ENCODE measurements at places on chromosomes 4 and X.

DNA sequence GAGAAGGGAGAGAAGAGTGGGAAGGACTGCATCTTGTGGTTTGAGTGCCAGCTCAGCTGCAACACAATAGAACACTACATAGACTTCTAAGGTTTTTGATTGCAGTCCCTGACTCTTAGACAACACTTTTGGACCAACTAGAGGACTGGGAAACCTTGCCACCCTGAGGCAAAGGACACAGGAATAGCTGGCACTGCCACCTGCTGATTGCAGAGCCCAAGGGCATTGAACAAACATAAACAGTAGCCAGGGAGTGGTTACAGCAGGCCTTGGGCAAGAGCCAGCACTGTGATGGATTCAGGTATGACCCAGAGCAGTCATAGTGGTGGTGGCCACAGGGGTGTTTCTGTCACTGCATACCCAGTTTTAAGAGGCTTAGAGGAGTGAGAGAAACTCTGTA lies 72.5 kb upstream of the CXorf51A start:
- no peak for DNase-seq

GRCh38 chr4:110152386-110152785 lies 46.0 kb downstream of the ELOVL6 start:
- DNase-seq = no peak

DNA sequence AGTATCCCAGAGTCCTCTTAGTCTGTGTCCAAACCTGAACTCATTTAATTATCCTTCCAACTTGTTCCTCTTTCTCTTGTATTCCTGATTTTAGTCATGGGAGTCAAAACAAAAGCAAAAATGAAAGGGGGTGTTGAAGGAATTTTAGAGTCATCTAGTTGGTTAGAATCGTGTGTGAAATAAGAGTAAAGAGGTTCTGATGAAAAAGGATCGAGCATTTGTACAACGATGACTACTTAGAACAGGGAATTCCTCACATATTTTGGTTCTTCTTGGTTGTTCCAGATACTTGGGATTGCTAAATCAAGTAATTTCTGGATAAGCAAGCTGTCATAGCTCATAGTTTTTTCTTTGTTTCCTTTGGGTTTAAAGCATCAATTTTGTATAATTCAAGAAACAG lies 194.4 kb downstream of the BCOR start:
- no peak for DNase-seq

- DNase-seq = no peak
These were observed 5.9 kb downstream of the H2BW2 start for GRCh38 chrX:104045642-104046041.

DNA sequence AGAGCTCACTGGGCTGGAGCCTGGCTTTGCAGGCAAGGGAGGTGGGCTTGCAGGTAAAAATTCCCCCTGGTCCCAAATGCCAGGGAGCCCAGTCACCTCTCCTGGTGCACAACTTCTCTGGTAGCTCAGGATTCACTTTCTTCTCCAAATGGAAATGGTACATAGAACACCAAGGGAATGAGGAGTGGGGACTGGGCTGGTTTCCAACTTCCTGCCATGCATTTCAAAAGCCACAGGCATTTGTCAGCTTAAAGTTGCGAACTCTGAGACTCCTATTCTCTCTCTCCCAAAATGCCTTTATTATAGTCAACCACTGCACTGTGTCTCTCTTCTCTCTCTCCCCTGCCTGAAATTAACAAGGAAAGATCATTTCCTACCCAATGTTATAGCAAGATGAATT lies 177.3 kb downstream of the GRIA3 start:
- DNase-seq = no peak

- no peak for DNase-seq
These were observed 37.5 kb downstream of the AFAP1 start for GRCh38 chr4:7902101-7902553.

DNA sequence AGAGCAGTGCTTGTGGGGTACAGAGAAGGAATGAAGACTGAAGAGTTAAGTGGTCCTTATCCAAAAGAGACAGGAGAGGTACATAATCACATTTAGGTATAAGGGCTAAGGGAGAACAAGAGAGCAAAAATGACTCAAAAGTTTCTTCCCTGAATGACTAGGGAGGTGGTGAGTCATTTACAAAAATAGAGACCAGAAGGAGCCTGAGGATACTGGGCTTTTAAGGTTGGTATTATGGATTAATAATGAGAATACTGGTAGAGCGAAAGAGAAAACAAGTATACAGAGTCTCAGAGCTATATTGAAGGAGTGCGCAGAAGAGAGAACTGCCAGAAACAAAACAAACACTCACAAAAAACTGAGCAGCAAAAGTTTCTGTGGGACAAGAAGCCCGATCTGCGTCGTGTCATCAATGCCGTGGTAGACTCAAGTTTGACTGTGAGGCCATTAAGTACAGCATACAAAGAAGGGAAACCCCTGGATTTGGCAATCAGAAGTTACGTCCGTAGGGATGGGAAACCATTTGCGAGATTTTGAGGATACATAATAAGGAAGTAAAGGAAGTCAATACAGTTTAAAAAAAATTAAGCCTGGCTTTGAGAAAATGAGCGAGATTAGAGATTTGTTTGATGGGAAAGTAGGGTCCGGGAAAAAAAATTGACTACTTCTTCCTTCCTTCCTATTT lies 129.1 kb upstream of the STIM2 start:
- no peak for DNase-seq

DNA sequence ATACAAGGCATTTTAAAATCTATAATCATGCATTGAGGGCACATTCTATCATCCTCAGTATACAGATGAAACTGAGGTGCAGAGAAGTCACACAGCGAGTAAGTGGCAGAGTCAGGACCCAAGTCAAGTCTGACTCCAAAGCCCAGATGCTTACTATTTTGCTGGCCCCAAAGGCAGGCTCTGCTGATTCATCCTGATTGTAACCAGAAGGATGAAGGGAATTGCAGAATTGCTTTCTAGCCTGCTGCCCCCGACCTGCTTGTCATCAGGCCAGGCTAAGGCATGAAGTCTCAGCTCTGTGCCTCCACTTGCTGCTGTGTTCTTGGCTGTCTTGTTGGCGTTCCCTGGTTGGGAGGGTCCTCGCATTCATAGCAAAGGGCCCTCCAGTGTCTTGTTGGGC lies 62.7 kb downstream of the SLC9A6 start:
- no peak for DNase-seq

DNA sequence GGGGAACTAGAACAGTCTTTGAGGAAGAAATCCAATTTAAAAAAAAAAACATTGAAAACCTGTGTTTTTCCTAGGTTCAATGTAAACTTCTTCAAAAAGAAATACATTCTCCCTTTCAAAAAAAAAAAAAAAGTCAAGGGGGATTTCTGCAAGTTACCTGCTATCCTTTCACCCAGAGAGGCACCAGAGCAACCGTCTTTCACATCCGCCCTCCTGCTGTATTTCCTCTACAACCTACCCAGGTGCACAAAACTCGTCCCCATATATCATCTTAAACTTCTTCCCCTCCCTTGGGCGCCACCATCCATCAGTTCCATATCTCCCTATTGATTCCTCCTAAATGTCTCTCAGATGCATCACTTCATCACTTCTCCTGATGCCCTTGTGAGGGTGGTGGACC lies 74.5 kb downstream of the NR3C2 start:
- DNase-seq = no peak

- DNase-seq = peak; percentile 35
These were observed 2.2 kb downstream of the FAT4 start for GRCh38 chr4:125316791-125317524.

DNA sequence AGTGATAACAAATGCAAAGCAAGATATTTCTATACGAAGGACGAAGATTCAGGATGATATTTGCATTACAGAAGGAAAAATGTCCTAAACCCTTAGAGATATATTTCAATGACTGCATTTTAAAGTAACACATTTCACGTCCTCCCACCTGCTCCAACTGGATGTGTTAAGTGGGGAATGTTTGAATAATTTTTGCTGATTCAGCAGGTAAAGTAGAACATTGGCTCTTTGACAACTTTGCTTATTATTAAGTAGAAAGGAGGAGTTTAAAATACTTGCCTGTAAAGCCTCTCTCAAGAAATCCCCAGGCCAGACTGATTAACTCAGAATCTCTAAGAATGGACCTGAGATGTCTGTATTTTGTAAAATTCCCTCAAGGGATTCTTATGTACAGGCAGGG lies 1165.2 kb upstream of the PRKX start:
- no peak for DNase-seq

GRCh38 chrX:39477762-39478120 lies 620.0 kb downstream of the BCOR start:
- no peak for DNase-seq

- no peak for DNase-seq
These were observed 5.0 kb upstream of the RP2 start for GRCh38 chrX:46831765-46832327.

GRCh38 chrX:122188751-122189150 lies 995.3 kb upstream of the GRIA3 start:
- DNase-seq = no peak

Data from hippocampal formation (tissue), 2 donors.